ENCODE measurements at places on chromosomes 7 and 10.

DNA sequence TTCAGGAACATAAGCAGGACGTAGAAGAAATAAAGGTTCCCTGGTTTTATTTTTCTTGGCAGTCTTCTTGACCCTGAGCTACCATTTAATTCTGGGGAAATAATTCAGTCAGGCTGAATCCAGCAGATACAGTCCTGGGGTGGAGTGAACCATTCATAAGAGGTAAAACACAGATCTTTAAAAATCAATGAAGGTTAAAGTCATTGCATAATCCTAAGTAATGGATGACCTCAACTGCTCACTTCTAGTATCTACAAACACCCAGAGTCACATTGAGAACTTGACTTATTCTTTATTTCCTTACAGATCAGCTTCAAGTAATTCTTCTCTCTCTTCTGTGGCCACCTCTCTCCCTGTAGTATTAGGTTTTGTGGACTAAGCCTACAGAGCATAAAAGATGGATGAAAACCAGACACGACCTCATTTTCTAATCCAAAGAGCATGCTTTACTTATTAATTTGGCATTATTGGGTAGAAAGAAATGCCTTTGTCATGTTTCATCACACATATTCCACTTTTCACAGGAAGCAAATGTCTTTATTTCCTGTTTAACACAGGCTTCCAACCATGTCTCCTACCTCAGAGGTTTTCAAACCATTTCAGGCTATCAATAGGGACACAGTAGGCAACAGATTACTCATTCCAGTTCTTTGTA lies 182.3 kb upstream of the IMMP2L start:
- no peak for DNase-seq

- no peak for DNase-seq
These were observed 197.1 kb downstream of the DOCK4 start for GRCh38 chr7:112009081-112009480.

DNA sequence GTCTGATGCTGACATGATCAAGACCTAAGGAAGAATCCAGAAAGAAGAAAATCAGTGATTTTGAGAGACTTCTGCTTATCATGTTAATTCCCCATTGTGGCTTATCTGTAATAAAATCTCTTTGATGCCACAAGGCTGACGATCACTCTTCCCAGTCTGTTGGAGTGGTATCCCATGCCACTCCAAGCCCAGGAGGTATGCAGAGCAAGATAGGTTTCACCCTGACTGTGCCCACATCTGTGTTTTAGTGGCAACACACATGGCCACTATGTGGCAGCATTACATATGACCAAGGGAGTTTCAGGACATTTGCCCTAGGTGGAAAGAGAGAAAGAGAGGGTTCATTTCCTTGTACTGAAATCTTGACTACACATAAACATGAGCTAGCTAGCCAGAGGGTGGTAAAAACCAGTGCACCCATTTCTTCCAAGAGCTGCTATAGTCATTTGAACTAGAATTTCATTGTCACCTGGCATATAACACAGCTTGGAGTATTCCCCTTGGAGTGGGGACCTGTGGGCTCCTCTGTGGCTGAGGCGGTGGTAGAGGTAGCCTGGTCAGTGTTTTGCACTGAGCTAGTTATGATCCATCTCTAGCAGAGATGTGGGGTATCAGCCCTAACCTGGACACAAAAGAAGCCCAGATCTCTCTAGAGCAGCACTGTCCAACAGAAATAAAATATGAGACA lies 20.8 kb downstream of the LAMB4 start:
- peak; percentile 38 for DNase-seq

GRCh38 chr10:103888113-103888841 lies 29.7 kb downstream of the STN1 start:
- no peak for DNase-seq

GRCh38 chr10:30231071-30231652 lies 117.9 kb downstream of the MTPAP start:
- no peak for DNase-seq

DNA sequence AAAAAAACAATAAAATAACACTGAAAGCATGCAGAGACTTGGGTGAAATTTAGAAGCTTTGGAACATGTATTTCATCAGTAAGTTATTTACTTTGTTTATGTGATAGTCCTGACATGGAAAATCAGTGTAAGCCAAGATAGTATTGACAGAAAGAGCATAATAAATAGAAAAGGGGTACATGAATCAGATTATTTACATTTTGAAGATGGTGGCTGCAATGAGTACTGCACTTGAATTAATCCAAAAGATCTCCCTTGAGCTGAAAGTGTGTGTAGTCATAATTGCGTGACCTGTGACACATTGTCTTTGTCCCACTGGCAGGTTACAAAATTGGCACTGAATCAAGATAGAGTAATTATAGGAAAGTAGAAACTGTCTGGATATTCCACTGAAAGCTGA lies 562.9 kb downstream of the GFRA1 start:
- DNase-seq: no peak

- DNase-seq: no peak
These were observed 4.1 kb downstream of the FHIP2A start for GRCh38 chr10:114825513-114826253.

- peak; percentile 66 for DNase-seq
These were observed 184.5 kb downstream of the TRIL start for GRCh38 chr7:28773423-28774145.

Data from NCI-H1092 (cell line).